ENCODE measurements at places on chromosomes 7 and 10. TPM values are rescaled to one million over a fixed set of nuclear protein-coding genes. Genes with fewer than 3 reads are reported as not detected.

Gene VSTM2A
- total RNA-seq: not detected

Gene CALHM1
- total RNA-seq: 0.40 TPM

Gene ZNF853
- 3.2 TPM for total RNA-seq

Gene SH3PXD2A
- total RNA-seq: 18.2 TPM

Gene SPDYE9
- total RNA-seq: not detected

Gene CYP17A1
- total RNA-seq: not detected

GRCh38 chr7:148035950-148036349, 554.6 kb upstream of the C7orf33 start:
- H3K4me1 ChIP-seq: no peaks in the 10 kb centered on the region
- H3K27me3 ChIP-seq: no peaks in the 10 kb centered on the region

GRCh38 chr7:97126483-97127171, 9.1 kb downstream of the SDHAF3 start:
- no peak overlapping the region for H3K4me3 ChIP-seq
- no peak overlapping the region for H3K27ac ChIP-seq
- peaks cover 13% of the 10 kb centered on the region for H3K36me3 ChIP-seq
- no peak for DNase-seq
- H3K27me3 ChIP-seq: no peaks in the 10 kb centered on the region
- peaks cover 16% of the 10 kb centered on the region for H3K4me1 ChIP-seq

GRCh38 chr7:104978460-104978859, 35.5 kb upstream of the KMT2E start:
- H3K4me1 ChIP-seq: peaks cover 62% of the 10 kb centered on the region
- H3K27ac ChIP-seq: no peak overlapping the region
- no peak overlapping the region for H3K4me3 ChIP-seq
- no peak for DNase-seq

GRCh38 chr7:36928311-36928710, 204.0 kb upstream of the AOAH start:
- DNase-seq: no peak
- H3K4me1 ChIP-seq: peaks cover 2% of the 10 kb centered on the region
- no peak overlapping the region for H3K4me3 ChIP-seq
- peaks cover 34% of the 10 kb centered on the region for H3K36me3 ChIP-seq
- H3K27ac ChIP-seq: no peak overlapping the region

- peaks cover 46% of the 10 kb centered on the region for H3K4me1 ChIP-seq
- no peak overlapping the region for H3K27ac ChIP-seq
- H3K4me3 ChIP-seq: no peak overlapping the region
- no peak for DNase-seq
Observed at GRCh38 chr7:25613912-25614311, 385.6 kb upstream of the NPVF start.

GRCh38 chr7:17719998-17720397, 220.3 kb downstream of the SNX13 start:
- H3K27ac ChIP-seq: no peak overlapping the region
- H3K27me3 ChIP-seq: peaks cover 1% of the 10 kb centered on the region
- no peak for DNase-seq
- no peaks in the 10 kb centered on the region for H3K36me3 ChIP-seq
- H3K4me1 ChIP-seq: no peaks in the 10 kb centered on the region
- H3K4me3 ChIP-seq: no peak overlapping the region

DNA sequence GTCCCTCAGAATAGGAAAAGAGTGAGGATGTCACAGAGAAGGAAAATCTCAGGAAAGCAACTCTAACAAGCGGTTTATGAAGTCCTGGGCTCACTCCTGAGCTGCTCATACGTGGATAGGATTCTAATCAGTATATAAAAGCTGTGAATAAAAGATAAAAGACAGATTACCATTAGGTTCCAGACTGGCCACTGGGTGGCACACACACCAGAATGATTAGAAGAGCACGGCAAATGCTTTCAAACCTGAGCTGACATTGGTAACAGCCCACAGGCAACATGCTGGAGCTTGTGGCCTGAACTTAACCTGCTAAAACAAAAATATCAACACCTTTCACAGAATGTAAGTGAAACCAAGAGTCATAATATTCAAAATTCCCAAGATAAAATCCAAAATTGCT, 370.8 kb downstream of the GRID1 start:
- H3K36me3 ChIP-seq: no peaks in the 10 kb centered on the region
- H3K27me3 ChIP-seq: peaks cover 22% of the 10 kb centered on the region
- DNase-seq: no peak

DNA sequence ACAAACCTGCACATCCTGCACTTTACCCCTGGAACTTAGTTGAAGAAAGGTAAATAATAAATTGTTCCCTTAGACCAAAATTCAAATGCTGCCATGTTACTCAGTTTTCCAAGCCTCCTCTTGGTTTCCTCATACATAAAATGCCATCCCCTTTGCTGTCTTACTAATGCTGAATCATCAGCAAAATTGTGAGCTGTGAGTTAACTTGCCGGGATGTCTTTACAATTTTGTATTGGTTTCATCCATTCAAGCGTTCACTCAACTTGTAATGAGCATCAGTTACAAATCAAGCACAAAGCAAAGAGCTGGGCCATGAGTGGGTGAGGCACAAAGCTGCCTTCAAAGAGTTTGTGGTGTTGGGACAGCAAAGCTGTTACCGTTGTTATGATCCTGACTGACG, 395.8 kb upstream of the ZMIZ1 start:
- no peaks in the 10 kb centered on the region for H3K36me3 ChIP-seq
- no peak for DNase-seq
- no peak overlapping the region for H3K27ac ChIP-seq
- H3K4me1 ChIP-seq: no peaks in the 10 kb centered on the region
- peaks cover 5% of the 10 kb centered on the region for H3K27me3 ChIP-seq

GRCh38 chr10:13272164-13272571, 27.7 kb downstream of the PHYH start:
- H3K27ac ChIP-seq: no peak overlapping the region
- H3K27me3 ChIP-seq: no peaks in the 10 kb centered on the region
- no peaks in the 10 kb centered on the region for H3K36me3 ChIP-seq
- no peaks in the 10 kb centered on the region for H3K4me1 ChIP-seq
- DNase-seq: no peak

DNA sequence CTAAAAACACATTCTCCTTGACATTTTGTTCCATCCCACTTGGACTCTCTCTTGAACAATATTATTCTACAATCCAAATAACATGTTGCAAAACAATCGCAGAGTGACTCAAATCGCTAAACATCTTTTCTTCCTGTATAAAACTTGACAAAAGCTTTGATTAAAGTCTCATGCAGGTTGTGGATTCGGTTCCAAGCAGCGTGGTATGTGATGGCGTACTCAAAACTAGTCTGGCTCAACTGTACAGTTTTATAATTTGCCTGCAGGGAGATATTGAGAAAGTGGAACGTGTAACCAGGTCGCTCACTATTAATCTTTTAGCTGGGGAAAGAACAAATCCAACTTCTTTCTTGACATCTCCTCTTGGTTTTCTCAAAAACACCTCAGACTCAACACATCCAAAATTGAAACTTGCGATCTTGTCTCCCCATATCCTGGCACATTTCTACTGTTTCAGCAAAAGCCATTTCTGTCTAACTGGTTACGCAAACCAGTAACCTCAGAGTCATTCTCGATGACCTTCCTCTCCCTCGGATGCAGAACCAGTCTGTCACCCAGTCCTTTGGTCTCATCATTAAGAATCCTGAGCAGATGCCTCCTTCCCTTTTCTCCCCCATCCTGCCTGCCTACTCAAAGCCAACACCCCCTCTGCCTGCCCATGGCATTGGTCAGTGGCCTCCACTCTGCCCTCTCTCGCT, 100.1 kb downstream of the CACNB2 start:
- DNase-seq: no peak
- H3K27me3 ChIP-seq: peaks cover 1% of the 10 kb centered on the region
- H3K4me3 ChIP-seq: no peak overlapping the region
- H3K36me3 ChIP-seq: no peaks in the 10 kb centered on the region
- no peak overlapping the region for H3K27ac ChIP-seq

DNA sequence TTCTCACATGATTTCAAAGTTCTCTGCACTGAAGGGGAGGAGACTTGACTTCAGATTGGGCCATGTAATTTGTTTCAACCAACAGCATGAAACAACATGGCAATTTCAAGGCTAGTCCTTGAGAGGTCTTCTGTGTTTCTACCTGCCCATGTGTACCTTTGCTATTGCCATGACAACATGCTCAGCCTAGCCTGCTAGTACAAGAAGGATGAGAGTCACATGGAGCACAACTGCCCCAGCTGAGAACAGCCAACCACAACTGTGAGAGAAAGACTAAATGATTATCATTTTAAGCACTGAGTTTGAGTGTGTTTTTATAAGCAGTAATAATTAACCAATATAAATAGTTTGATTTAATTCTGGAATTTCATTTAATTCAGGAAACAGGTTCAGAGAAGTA, 41.9 kb downstream of the ANKMY2 start:
- peaks cover 67% of the 10 kb centered on the region for H3K36me3 ChIP-seq
- peaks cover 2% of the 10 kb centered on the region for H3K4me1 ChIP-seq
- DNase-seq: no peak
- H3K4me3 ChIP-seq: no peak overlapping the region

DNA sequence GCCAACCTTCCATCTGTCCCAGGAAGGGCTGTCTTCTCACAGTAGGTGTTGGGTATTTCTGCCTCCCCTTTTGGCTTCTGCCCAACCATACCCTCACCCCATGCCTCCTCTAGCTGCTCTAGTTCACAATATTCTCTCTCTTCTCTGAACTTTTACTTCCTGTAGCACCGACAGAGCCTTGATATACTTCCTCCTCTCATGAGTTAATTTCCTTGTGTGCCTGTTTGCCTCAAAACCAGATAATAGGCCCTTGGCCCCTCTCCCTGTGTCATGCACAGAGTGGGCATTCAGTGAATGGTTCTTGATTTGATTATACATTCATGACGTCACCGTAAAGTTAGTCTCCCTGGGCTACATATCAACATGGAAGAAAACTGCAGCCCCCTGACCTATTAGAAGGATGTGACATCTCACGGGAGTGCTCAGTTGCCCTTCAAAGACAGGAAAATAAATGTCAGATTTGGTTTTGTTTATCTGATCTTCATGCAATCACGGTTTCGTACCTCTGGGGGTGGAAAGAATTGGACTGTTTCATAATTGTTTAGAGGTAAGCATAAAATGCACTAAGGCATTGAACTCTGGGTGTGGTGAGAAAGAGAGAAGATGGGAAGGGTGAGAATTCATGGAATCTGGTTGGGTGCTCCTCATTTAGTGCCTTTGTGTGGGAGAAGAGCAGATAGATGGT, 127.7 kb downstream of the ITIH5 start:
- no peak overlapping the region for H3K27ac ChIP-seq
- no peaks in the 10 kb centered on the region for H3K36me3 ChIP-seq
- no peak for DNase-seq

DNA sequence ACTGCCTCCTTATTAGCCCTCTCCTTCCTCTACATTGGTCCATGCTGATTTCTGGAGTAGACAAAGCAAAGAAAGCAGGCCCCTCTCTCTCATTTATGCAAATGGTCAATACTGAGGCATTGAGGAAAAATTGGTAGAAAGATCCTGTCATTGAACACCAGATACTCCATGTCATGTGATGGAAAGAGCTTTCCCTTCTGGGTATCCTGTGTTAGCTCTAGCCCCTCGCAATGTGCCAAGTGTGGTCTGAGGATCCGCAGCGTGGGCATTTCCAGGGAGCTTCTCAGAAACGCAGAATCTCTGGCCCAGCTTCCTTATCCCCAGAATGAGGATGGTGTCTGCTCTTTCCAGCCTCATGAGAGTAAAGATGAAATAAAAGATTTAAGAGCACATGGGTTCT, 159.1 kb downstream of the CREB5 start:
- no peak overlapping the region for H3K27ac ChIP-seq
- no peak for DNase-seq
- no peaks in the 10 kb centered on the region for H3K36me3 ChIP-seq
- H3K4me1 ChIP-seq: peaks cover 28% of the 10 kb centered on the region

GRCh38 chr10:52378124-52378523, 64.0 kb downstream of the DKK1 start:
- peaks cover 2% of the 10 kb centered on the region for H3K4me1 ChIP-seq
- H3K27me3 ChIP-seq: no peaks in the 10 kb centered on the region
- no peak overlapping the region for H3K4me3 ChIP-seq
- H3K36me3 ChIP-seq: no peaks in the 10 kb centered on the region
- no peak overlapping the region for H3K27ac ChIP-seq

DNA sequence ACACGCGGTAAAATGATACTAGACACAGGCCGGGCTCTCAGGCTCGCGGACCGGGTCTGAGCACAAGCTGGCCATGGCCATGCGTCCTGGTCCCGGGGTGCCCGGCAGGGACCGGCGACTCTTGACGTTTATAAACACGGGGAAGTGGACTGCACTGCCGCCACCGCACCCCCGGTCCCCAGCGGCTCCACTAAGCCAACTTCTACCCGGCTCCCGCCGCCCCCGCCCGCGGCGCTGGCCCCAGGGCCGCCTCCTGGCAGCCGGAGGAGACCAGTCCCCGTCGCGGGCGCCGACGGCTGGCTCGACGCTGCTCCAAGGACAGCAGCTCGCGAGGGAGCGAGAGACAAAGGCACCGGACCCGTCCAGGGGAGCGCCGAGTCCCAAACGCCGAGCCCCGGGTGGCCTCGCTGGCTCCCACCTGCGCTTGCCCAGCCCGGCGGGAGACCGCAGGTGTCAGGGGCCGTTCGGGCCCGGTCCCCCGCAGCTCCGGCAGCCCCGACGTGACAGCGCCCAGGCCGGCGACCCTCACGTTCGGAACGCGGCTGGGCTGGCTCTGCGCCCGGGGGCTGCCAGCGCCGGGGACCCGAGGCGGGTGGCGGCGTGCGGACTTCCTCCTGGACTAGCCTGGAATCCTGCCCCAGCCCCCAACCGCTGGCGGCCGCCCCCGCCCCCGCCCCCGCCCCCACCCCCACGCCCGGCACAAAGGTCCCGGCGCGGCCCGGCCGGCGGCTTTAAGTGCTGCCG, 517 bp downstream of the ITGB1 start:
- peaks cover 4% of the 10 kb centered on the region for H3K36me3 ChIP-seq
- peak overlapping the region; percentile 86 for H3K4me3 ChIP-seq
- peak overlapping the region; percentile 81 for H3K27ac ChIP-seq
- peak; percentile 52 for DNase-seq
- H3K27me3 ChIP-seq: no peaks in the 10 kb centered on the region

- H3K4me3 ChIP-seq: no peak overlapping the region
- H3K27ac ChIP-seq: no peak overlapping the region
- H3K4me1 ChIP-seq: no peaks in the 10 kb centered on the region
- DNase-seq: no peak
- H3K27me3 ChIP-seq: no peaks in the 10 kb centered on the region
Observed at GRCh38 chr10:64346389-64346788, 825.2 kb downstream of the REEP3 start.

DNA sequence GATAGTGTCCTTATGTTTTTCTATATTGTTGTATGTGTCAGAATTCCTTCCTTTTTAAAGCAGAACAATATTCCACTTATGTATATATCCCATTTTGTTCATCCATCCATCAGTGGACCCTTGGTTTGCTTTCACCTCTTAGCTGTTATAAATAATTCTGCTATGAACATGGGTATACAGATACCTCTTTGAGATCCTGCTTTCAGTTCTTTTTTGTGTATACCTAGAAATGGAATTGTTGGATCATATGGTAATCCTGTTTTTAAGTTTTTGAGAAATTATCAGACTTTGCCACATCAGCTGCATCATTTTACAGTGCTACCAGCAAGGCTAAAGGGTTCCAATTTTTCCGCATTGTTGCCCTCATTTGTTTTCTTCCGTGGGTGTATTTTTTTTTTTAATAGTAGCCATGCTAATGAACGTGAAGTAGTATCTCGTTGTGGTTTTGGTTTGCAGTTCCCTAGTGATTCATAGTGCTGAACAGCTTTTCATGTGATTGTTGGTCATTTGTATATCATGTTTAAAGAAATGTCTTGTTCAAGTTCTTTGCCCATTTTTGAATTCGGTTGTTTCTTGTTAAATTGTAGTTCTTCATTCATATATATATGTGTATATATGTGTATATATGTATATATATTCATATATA, 87.8 kb downstream of the LCOR start:
- H3K27me3 ChIP-seq: no peaks in the 10 kb centered on the region
- H3K27ac ChIP-seq: peak overlapping the region; percentile 72
- H3K4me1 ChIP-seq: peaks cover 41% of the 10 kb centered on the region
- peak overlapping the region; percentile 30 for H3K4me3 ChIP-seq
- DNase-seq: no peak

Measured in activated B cell treated with CpG ODN at 0.5 μM for 24 hours (primary cell).